Naive thymus-derived CD4-positive, alpha-beta T cell (primary cell): ENCODE measurements at places on chromosomes 12 and 14. TPM values are rescaled to one million over a fixed set of nuclear protein-coding genes. Genes with fewer than 3 reads are reported as not detected.

DNA sequence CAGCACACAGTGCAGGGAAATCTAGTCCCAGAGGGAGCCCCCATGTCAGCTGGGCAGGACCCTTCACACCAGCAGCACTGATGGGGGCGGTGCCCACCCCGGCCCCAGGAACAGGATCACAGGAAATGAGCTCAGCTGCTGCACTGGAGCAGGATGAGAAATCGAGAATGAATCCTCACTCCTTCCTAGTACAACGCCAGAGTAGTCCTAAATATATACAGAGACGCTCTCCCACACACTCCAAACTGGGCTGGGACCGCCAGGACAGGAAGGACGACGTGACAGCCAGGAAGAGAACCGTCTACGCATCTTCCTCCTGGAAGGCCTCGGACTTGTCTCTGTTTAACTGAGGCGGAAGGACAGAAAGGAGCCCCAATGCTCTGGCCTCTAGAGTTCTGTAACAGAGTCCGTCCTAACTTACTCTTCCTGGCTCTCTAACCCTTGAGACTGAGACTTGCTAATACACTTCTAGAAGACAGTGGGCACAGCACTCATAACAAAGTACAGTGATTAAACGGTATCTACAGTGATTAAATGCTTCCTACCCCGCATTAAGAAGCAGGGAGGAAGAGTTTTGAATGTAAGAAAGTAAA lies 33.4 kb downstream of the CDC42BPB start:
- no peak for DNase-seq
- H3K4me3 ChIP-seq, result no peak overlapping the region
- no peaks in the 10 kb centered on the region for H3K4me1 ChIP-seq
- no peak overlapping the region for H3K27ac ChIP-seq
- H3K27me3 ChIP-seq, result no peaks in the 10 kb centered on the region

DNA sequence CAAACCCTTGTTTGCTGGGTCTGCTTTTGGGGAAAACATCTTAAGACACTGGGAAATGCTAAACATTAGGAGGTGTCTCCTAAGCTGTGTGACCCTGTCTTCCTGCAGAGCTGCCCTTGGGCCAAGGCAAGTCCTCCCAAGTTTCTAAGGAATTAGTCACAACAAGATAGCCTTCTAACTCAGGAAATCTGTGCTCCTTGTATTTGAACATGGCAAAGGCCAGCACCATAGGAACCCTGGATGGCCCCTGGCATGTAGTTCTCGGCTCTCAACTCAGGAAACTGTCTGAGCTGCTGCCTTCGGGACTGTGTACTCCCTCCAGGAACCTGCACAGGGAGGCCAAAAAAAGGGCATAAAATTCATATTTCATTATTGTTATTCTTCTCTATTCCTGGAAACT lies 37.6 kb upstream of the LTBP2 start:
- H3K27ac ChIP-seq, result no peak overlapping the region
- H3K4me1 ChIP-seq, result peaks cover 8% of the 10 kb centered on the region
- no peak for DNase-seq
- no peak overlapping the region for H3K4me3 ChIP-seq
- H3K27me3 ChIP-seq, result no peaks in the 10 kb centered on the region

DNA sequence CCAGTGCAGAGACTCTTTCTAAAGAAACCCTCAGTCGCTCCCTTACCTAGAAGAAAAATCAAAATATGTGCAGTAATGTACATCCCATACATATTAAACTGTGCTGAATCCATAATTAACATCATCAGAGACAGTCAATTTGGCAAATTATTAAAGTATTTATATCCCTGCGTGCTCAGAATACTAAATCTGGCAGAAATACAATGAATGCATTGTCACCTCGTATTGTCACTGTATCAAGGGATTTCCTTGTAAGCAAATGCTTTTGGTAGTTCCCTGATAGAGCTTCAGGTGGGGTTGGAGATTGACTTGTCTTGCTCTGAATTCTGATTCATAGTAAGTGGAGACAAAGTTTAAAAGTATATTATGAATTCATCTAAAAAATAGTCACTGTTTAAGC lies 319.1 kb downstream of the PPFIA2 start:
- no peak overlapping the region for H3K4me3 ChIP-seq
- H3K27ac ChIP-seq, result no peak overlapping the region
- no peaks in the 10 kb centered on the region for H3K36me3 ChIP-seq
- H3K4me1 ChIP-seq, result no peaks in the 10 kb centered on the region
- no peak for DNase-seq

- peak; percentile 37 for DNase-seq
- no peaks in the 10 kb centered on the region for H3K36me3 ChIP-seq
- H3K27me3 ChIP-seq, result no peaks in the 10 kb centered on the region
- H3K27ac ChIP-seq, result peak overlapping the region; percentile 4
- peaks cover 21% of the 10 kb centered on the region for H3K4me1 ChIP-seq
- peak overlapping the region; percentile 25 for H3K4me3 ChIP-seq
Observed at GRCh38 chr14:72476657-72477499, 417.0 kb downstream of the DPF3 start.

The EFS gene
- total RNA-seq, result not detected
